Fibroblast of gingiva (primary cell): ENCODE measurements at places on chromosomes 16 and 17.

- DNase-seq: no peak
Observed at GRCh38 chr17:1555651-1556471, 6.7 kb downstream of the PITPNA start.

- peak; percentile 45 for DNase-seq
Observed at GRCh38 chr17:4276514-4276913, 12.7 kb upstream of the ANKFY1 start.

- no peak for DNase-seq
Observed at GRCh38 chr17:82407255-82407654, 10.9 kb upstream of the HEXD start.

DNA sequence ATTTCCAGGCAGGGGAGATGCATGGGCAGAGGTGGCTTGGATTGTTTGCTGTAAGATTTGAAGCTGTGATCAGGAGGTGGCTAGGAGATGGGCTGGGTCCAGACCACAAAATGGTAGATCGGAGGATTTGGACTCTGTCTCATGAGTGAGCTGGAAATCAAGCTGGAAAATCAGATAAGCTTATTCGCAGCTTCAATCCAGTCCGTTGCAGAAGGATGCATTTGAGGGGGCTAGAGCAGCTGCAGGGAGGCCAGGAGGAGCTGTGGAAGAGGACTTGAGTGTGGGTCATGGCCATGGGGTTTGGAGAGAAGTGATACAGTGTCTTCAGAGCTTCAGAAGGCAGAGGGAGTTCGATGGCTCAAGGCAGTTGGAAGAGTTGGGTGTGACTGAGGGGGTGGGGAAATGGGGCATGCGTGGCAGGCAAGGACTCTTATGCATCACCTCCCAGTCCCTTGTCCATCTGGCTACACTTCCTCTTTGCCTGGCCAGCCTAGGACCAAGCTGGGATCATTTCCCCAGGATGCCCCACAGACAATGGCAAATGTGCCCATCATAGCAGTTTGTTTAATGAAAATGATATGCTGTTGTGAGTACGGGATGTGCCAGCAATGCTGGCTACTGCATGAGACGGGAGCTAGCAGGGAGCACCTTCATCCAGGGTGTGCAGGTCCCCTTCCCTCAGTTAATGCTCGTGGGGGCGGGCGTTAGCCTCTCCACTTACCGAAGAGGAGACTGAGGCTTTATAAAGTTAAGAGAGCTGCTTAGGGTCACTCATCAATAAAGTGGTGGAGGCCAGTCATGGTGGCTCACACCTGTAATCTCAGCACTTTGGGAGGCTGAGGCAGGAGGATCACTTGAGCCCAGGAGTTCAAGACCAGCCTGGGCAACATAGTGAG lies 20.6 kb downstream of the QPRT start:
- no peak for DNase-seq

DNA sequence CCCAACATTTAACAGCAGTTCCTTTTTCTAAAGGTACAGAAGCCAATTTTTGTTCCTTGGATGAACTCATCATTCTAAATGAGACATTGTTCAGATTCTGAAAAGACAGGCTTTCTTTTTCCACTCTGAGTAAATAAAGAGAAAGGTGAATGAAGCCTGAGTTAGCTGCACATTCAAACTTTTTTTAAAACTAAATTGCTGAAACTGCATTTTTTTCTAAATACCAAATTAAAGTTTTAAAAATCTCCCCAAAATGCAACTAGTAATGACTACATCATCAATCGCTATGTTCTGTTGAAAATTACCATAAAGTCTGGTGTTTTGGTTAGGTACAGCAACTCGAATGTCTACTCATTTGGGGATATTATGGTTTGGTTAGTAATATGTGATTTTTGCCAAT lies 9.8 kb downstream of the SCO1 start:
- no peak for DNase-seq

GRCh38 chr17:51761105-51761504 lies 397.4 kb downstream of the CA10 start:
- DNase-seq: no peak

DNA sequence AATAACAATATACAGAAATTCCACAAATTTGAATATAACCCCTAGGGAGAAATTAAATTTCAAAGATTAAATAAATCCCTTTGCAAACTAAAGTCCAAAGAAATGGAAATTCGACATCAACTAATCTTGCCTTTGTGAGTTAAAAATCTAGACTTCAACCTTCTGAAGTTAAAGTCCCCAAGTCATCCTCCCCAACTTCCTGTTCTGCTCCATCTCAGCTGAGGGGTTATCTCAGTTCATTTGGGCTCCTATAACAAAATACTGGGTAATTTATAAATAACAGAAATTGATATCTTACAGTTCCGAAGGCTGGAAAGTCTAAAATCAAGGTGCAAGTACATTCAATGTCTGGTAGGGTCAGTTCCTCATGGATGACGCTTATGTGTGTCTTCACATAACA lies 22.8 kb upstream of the KDM6B start:
- DNase-seq: no peak

GRCh38 chr17:49952209-49952911 lies 16.6 kb upstream of the DLX4 start:
- DNase-seq: peak; percentile 30

- DNase-seq: no peak
Observed at GRCh38 chr17:63833026-63833740, 5.7 kb upstream of the FTSJ3 start.

DNA sequence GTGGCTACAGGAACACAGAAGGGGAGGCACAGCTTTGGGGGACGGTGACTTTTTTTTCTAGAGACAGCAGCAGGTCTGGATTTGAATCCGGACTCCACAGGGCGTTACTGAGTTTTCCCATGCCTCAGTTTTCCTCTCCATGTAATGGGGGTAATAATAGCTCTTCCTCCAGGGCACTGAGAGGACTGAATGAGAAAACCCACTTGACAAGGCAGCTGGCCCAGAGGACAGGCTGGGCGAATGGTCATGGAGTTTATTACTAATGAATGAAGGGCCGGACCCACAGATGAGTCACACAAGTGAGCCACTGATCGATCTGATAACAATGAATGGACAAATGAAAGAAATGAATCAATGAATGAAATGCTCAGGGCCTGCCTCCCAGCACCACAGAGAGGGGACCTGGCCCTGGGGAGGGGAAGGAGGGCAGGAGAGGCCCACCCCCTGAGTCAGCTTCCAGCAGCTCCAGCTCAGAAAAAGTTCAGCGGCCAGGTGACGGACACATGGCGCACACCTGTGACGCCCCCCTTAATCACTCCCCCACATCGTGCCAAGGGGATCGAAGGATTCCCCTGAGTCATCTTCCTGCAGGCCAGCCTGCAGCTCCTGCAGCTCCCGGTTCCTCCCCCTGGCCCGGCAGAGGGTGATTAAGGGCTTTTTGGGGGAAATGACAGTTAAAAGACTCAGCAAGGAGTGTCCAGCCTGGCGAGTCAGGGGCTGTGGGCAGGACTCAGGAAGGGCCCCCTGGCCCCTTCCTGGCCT lies 54.3 kb downstream of the SOCS1 start:
- no peak for DNase-seq

GRCh38 chr17:953767-954166 lies 25.8 kb downstream of the NXN start:
- no peak for DNase-seq

GRCh38 chr16:30524575-30525568 lies 1.5 kb downstream of the ZNF768 start:
- no peak for DNase-seq

DNA sequence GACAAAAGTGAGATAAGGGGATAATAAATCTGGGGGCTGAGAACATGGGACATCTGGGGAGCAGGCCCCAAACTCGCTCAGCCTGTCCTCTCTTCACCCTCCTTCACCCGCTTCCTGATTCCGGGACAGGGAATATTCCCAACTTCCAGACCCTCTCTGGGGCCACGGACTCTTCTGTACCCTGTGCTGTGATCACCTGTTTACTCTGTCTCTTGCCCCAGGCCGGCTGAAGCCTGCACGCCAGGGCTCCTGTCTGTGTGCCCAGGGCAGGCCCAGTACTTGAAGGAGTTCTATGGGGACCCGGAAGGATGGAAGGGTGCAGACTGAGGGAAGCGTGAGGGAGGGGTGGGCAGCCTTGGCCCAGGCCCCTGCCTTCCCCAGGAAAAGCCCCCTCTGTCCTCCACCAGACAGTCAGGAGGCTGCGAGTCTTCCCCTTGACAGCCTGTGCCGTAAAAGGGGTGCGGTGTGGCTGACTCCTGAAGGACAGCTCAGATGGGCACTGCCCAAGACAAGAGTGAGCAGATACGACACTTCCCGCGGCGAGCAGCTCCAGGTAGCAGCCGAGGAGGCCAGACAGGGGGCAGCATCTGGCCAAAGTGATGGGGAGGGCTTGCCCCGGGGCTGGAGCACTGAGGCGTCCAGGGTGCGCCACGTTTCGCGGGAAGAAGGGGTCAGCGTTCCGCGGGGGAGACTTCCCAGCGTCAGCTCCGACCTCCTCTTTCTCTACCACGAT lies 1.0 kb upstream of the CCNF start:
- DNase-seq: no peak

DNA sequence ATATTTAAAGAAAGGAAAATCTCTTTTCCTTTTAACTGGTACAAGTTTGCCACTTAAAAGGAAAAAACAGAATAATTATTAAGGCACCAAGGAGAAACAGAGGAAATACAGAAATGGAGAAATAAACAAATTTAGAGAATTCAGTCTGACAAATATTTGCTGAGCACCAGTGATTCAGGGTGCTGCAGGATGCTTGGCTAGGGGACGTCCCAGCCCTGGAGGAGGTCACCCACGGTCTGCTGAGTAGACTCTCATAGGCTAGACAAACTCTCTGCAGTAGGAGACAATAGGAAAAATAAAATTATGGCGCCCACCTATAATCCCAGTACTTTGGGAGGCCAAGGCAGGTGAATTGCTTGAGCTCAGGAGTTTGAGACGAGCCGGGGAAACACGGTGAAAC lies 15.9 kb downstream of the C1QTNF1 start:
- DNase-seq: no peak

GRCh38 chr16:67015313-67015731 lies 13.6 kb upstream of the CBFB start:
- no peak for DNase-seq

GRCh38 chr16:87739801-87740200 lies 26.0 kb downstream of the KLHDC4 start:
- no peak for DNase-seq

DNA sequence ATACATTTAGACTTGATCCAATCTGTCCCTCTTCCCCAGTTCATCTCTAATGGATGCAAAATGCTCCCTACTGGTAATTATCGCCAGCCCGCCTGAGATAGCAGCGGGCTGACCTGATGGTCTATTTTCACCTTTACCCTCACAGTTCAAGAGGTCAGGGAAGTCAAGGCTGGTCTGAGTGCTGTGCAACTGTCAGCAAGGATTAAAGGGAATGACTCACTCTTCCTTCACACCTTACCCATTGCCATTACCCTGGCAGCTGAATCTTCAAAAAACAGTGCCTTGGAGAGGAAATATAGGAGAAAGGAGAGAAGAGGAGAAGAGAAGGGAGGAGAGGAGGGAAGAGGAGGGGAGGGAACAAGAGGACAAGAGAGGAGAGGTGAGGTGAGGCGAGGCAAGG lies 36.3 kb downstream of the GRB7 start:
- DNase-seq: no peak

- DNase-seq: no peak
Observed at GRCh38 chr17:48198950-48199541, 91.5 kb downstream of the SNX11 start.

DNA sequence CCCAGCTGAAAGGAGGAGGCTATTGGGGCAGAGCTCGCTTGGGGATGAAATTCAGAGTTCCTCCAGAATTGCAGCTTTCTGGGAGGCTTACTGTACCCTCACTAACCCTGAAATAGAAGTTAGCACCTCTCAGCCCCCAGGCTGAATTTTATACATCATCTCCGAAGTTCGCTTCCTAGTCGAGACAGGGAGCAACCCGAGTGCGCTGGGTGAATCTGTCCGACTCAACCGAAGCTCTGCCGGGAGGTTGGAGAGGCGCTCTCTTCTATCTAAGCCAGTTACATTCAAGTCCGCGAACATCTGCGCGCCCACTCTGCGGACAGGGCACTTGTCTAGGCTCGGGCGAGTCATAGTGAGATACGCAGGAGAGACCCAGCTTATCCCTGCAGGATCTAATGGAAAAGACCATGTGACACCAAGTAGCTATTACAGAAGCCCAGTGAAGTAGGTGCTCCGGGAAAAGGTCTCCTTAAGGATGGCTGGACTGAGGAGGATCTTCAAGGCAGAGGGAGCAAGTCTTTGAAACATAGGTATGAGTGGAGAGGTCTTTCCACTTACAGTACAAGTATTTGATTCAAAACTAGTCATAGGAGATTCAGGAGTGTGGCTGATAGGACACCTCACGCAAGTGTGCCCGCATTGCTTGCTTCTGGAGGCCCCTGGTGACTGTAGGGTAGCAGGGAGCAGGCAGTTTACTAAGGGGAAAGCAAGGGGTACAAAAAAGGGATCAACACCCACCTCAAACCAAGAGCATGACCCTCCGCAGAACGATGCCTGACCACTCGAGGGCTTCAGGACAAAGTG lies 646 bp upstream of the HES7 start:
- DNase-seq: no peak

DNA sequence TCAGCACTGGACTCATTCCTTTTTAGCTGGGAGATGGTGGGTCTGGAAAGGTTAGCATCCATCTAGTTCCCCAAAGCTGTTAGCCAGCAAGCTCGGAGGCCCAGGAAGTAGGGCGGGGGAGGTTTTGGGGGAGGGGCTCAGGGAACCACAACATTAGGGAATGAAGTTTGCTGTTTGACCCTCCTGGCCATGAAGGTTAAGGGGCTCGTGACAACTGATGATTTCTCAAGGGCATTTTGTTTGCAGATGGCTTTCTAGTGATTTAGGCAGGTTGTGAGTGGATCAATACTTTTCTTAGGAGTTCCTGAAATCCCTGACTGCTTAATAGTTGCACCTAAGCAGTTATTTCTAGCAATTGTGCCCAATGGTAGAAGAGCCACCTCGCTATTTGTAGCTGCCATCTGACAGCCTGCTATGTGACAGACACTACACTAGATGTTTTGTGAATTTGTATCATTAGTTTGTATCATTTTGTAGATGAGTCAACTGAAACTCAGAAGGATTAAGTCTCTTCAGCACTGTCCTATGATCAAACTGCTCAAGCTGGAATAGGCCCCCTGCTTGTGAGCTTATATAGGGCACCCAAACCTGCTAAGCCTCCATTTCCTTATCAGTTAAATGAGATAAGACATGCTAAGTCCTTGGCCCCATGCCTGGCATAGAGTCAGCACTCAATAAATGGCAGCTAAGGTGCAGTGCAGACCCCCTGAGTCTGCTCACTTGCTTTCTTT lies 146.4 kb downstream of the IRX3 start:
- no peak for DNase-seq

- DNase-seq: no peak
Observed at GRCh38 chr17:34434052-34434451, 71.0 kb upstream of the CCL1 start.

DNA sequence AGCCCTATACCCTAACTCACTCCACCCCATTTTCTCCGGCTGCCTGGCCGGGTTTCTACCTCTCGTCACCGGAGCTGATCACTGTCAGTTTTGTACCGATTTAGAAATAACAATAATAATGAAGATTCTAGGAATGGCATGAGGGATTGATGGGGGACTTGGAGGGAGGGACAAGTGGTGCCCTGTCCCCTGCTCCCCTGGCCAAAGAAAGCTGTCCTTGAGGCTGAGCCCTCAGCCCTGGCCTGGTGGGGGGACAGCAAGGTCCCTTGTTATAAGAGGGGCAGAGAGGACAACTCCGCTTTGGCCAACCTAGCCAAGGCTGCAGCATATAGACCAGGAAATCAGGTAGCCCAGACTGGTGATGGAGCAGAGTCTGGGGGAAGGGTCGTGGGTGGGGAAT lies 10.5 kb downstream of the GAS2L2 start:
- DNase-seq: no peak
